ENCODE measurements at places on chromosomes 6 and 20.

GRCh38 chr6:70424291-70424690 lies 11.0 kb downstream of the FAM135A start:
- DNase-seq: no peak

DNA sequence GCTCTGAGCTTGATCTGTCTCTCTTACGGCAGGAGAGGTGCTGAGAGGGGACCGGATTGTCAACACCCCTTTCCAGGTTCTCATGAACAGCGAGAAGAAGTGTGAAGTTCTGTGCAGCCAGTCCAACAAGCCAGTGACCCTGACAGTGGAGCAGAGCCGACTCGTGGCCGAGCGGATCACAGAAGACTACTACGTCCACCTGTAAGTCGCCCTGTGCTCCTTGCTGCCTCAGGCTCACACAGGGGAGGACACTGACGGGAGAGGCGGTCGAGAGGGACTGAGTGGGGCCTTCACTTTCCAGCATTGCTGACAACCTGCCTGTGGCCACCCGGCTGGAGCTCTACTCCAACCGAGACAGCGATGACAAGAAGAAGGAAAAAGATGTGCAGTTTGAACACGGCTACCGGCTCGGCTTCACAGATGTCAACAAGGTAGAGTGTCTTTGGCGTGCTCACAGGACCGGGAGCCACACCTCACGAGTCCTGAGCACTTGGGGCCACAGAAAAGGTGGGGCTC lies 32.0 kb downstream of the TM9SF4 start:
- DNase-seq: no peak

DNA sequence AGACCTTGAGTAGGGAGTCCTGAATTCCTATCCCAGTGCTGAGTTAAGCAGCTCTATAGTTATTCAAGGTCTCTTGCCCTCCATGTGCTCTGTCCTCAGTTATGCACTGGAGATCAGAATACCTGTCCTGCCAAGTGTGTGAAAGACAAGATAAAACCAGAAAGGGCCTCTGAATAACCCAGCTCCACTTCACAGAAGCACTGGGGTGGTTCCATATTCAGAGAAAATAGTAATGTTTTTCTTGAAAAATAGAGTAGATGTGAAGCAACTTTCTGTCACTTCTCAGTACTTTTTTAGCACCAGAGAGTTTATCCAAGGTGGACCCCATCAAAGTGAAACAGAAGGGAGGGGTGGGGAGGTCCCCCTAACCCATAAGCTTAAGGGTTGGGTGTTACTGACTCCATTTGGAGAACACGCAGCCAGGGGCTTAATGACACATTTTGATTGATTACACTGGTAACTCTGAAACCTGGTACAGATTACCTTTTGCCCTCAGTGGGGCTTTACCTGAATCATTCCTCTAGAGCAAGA lies 509.8 kb upstream of the JARID2 start:
- DNase-seq: no peak

DNA sequence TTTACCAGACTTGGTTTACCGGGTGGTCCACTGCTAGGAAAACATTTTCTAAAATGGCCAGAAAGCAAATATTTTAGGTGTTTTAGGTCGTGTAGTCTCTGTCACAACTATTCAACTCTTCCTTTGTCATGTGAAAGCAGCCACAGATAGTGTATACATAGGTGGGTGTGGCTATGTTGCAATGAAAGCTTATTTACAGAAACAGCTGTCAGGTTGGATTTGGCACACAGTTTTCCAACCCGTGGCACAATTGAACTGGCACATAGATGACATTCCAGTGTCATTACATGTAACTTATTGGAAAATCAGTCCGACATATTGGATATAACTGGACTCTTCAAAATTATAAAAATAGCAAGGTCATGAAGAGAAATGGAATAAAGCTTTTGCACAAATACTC lies 68.9 kb upstream of the KCNQ5 start:
- DNase-seq: no peak

GRCh38 chr20:52025938-52026337 lies 165.6 kb downstream of the ZFP64 start:
- DNase-seq: no peak

GRCh38 chr6:163444077-163444476 lies 29.6 kb downstream of the QKI start:
- no peak for DNase-seq
